Fibroblast of skin of left quadriceps (primary cell): ENCODE measurements at places on chromosomes 4 and X.

GRCh38 chr4:80393970-80394250 lies 58.4 kb downstream of the CFAP299 start:
- no peak for DNase-seq

DNA sequence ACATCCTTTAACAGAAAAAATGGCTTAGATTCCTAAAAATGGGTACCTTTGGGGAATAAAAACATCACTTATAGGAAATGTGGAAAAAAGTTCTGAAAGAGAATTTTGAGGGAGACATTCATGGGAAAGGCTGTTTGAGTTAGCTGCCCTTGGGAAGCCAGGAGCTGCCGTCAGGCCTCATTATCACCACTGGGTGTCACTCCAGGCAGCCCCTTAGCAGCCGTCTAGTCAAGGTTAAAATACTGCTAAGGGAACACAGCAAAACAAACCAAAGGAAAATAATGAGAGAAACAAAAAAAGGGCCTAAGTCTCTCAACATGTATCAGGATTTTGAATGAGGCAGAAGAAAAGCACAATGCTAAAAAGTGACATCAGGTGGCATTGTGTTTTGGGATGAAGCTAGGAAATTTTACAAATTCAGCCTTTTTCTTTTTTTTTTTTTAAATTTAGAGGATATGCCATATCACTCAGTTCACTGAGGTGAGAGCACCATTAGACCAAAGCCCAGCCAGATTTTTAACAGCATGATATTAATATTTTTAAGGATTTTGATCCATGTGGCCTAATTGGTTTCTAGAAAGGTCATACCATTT lies 235.3 kb downstream of the GPAT3 start:
- peak; percentile 28 for DNase-seq

GRCh38 chrX:45715748-45716147 lies 515.1 kb upstream of the DIPK2B start:
- no peak for DNase-seq

DNA sequence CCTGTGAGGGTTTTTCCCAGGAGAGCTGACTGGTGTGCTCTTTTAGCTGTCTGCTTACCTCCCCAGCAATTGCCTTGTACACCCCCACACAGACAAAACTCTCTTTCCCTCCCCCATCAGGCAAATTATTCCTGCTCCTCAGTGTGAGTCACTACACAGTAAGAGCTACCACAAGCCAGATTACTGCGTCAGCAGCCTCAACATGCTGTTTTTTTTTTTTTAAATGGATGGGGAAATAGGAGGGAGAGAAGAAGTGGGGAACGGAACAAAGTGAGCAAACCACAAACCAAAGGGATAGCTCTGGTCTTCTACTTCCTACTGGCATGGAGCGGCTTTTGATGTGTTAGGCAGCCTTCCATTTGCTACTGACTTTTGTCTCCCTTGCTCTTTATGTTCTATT lies 107.5 kb upstream of the ACSL4 start:
- peak; percentile 87 for DNase-seq

- no peak for DNase-seq
Measured at GRCh38 chr4:189200353-189200752, 740.3 kb upstream of the FRG1 start.

GRCh38 chr4:13294961-13295605 lies 189.1 kb downstream of the RAB28 start:
- DNase-seq, result no peak

DNA sequence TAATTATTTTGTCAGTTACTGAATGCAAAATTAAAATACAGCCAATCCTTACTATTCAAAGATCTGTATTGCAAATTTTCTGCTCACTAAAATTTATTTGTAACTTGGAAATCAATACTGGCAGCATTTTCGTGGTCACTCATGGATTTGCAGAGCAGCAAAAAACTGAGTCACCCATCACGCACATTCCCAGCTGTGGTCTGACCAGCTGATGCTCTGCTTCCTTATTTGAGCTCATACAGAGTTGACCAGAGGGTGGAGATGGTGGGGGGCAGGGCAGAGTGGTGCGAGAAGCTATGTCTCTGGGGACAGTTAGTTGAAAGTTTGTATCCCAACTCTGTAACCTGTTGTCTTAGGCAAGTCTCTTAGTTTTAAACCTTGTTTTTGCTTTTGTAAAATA lies 214.8 kb downstream of the SPCS3 start:
- DNase-seq, result peak; percentile 60

GRCh38 chr4:24570574-24571236 lies 13.6 kb downstream of the DHX15 start:
- DNase-seq, result no peak

GRCh38 chr4:136863756-136864155 lies 668.5 kb downstream of the PCDH18 start:
- DNase-seq, result no peak

GRCh38 chrX:105765691-105766090 lies 56.6 kb upstream of the NRK start:
- no peak for DNase-seq

- no peak for DNase-seq
Measured at GRCh38 chrX:44267116-44267515, 76.4 kb downstream of the EFHC2 start.

GRCh38 chr4:74490736-74491135 lies 45.8 kb downstream of the AREG start:
- no peak for DNase-seq

DNA sequence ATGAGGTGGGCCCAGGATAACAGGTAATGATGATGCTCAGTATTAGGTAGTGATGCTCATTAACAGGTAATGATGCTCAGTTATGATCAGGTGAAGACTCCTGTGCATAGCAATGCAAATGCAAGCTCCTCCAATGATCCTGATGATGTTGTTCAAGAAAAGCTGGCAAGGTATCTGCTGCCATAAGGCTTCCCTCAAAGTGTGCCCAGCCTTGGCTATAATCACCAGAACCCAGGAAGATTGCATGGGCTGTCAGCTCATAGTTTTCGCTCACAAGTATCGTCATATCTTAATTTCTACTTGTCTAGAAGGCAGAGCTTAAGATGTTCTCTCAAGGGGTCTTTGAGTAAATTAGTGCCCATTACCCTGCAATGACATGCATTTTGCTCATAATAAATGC lies 366.2 kb upstream of the CLNK start:
- DNase-seq, result no peak

DNA sequence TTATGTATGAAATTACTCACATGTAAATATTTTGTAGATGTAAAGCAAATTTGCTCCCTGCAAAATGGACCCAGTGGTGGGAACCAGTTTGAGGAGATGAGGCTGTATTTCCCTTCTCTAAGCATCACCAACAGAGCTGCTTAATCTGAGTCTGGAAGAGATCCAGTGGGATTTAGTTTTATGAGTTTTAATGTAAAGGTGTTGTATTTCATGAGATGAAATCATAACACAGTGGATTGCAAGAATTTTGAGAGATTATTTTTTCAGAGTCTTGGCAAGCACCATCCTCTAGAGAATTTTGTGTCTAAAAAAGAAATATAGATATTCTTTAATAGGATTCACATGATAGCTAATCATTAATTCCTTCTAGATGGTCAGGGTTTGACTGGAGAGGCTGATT lies 35.6 kb upstream of the SFRP2 start:
- peak; percentile 13 for DNase-seq
